ENCODE measurements at places on chromosomes 13 and 19.

GRCh38 chr19:58380662-58381459 is at the start of gene ZNF837:
TSS of gene ZNF837 (minus strand) at chr19:58381030. CDS start at chr19:58369332, 11,698 bp downstream.
- DNase-seq: peak; percentile 99

- peak; percentile 30 for DNase-seq
Measured at GRCh38 chr19:43560687-43561086, 14.6 kb downstream of the XRCC1 start.

GRCh38 chr13:33740134-33740538 is 77.8 kb upstream of the RFC3 start:
- DNase-seq: no peak

- no peak for DNase-seq
Measured at GRCh38 chr13:53351021-53351420, 322.4 kb downstream of the OLFM4 start.

- DNase-seq: no peak
Measured at GRCh38 chr13:65064967-65065366, 2165.2 kb downstream of the PCDH9 start.

DNA sequence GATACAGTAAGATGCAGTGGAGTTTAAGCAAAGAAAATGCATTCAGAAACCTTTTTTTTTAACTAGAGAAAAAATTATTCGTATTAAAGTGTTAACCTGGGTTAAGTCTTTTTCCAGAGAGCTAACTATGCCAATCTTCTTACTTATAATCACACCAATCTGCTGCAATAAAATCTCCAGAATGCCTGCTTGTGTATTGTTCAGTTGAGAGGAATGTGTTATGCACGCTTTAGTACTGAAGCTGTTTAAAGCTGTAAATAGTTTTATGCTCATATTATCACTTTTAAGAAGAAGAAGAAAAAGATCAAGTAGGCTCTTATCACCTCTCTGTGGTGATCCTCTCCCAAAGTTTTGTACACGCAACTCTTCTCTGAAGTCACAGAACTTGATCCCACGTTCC is 528.7 kb downstream of the RFC3 start:
- no peak for DNase-seq
